Activated naive CD8-positive, alpha-beta T cell treated with anti-CD3 and anti-CD28 coated beads, Interleukin-2, amount 10 ng/mL, durations not matched to agents 7 days and 5 days (primary cell): ENCODE measurements at places on chromosomes 13 and 19.

DNA sequence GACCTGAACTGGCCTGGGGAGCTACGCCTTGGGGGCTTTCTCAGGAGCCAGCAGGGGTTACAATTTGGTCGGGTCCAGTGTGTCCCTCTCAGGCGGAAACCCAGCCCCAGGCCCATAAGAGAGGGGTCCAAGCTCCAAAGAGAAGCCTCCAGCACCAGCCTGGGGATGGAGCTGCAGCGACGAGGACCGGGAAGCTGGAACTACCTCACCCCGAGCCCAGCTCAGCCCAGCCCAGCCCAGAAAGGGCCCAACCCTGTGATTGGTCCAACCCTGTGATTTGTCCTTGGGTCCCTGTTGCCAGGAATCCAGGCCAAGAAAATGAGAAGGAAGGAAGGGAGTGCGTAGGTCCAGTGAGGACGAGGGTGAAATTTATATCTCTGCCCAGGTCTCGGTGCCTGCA, 24.1 kb downstream of the CLEC4M start:
- no peak overlapping the region for H3K4me3 ChIP-seq
- peaks cover 3% of the 10 kb centered on the region for H3K4me1 ChIP-seq
- no peak overlapping the region for H3K27ac ChIP-seq
- DNase-seq: no peak

DNA sequence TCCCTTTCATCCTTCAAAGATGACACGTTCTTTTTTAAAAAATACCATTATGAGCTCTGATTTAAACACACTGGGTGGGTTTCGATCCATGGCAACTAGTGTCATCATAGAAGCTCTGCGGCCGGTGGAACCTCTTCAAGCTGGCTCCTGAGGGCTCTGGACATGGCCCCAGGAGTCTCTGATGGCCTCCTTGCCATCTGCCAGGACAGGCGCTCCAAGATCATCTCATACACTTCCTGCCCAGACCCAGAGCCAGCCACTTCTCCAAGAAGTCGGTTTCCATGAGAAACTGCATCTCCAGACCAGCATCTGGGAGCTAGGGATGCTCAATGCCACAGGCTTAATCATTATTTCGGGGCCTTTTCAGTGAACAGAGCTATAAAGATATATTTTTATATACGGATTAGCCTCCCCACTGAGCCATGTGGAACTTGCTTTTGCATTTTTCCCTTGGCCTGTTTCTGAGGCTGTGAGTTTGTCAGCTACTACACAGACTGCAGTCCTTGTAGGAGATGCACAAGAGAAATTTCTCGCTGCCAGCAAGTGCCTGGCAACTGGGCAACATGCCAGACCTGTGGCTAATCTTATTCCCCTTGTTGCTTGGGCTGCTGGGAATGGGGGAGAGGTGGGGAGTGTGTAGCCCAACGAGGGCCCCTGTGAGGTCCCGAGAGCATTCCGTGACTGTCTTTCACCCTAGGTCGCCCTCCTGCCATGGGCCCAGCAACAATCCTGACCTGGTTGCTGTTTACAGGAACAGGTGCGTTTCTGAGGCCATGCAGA, 15.9 kb downstream of the SUGP1 start:
- no peak for DNase-seq
- no peak overlapping the region for H3K27ac ChIP-seq
- H3K4me3 ChIP-seq: no peak overlapping the region
- H3K4me1 ChIP-seq: no peaks in the 10 kb centered on the region
- no peaks in the 10 kb centered on the region for H3K27me3 ChIP-seq

GRCh38 chr19:23867895-23868294, 46.8 kb upstream of the ZNF726 start:
- H3K4me1 ChIP-seq: no peaks in the 10 kb centered on the region
- H3K27ac ChIP-seq: no peak overlapping the region
- DNase-seq: no peak
- no peak overlapping the region for H3K4me3 ChIP-seq
- no peaks in the 10 kb centered on the region for H3K36me3 ChIP-seq
- no peaks in the 10 kb centered on the region for H3K27me3 ChIP-seq

- no peaks in the 10 kb centered on the region for H3K4me1 ChIP-seq
- H3K27ac ChIP-seq: no peak overlapping the region
- H3K4me3 ChIP-seq: no peak overlapping the region
- no peaks in the 10 kb centered on the region for H3K36me3 ChIP-seq
Measured at GRCh38 chr13:96403241-96403640, 313.3 kb downstream of the HS6ST3 start.

DNA sequence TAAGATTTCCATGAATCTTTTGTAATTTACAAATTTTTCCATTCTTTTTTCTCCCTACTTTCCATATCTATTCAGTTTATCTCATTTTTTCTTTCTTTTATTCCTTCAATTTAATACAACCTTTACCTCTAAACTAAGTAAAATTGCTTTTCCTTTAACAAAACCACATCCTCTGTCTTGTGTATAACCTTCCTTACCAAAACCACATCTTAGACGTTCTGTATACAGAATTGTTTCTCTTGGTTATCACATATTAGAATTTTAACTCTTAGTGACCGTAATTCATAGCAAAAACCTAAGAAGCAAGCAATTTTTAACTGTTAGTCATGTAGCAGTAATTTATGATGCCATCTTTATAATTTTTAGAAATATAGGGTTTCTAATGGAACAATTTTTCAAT, 15.0 kb downstream of the PPP5C start:
- H3K27ac ChIP-seq: peak overlapping the region; percentile 27
- H3K4me1 ChIP-seq: peaks cover 17% of the 10 kb centered on the region
- H3K27me3 ChIP-seq: no peaks in the 10 kb centered on the region
- H3K36me3 ChIP-seq: peaks cover 18% of the 10 kb centered on the region

DNA sequence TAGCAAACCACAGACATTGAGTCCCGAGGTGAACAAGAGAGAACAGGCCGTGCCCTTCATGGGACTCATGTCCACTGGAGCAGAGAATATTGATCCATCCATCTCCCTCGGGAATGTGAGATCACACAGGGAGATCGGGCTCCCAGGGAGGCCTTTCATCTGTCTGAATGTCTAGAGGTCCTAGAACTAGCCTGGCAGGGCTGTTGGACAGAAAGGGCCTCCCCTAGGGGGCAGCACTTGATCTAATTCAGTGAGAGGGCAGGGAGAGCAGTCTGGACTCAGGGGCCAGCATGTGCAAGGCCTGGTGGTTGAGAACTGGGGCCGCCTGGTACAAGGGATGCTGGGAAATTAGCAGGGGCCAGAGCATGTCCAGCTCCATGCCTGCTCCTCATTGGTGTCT, 4.3 kb downstream of the RUVBL2 start:
- no peak overlapping the region for H3K4me3 ChIP-seq
- peaks cover 2% of the 10 kb centered on the region for H3K36me3 ChIP-seq
- peak; percentile 64 for DNase-seq
- peaks cover 24% of the 10 kb centered on the region for H3K4me1 ChIP-seq

GRCh38 chr13:30895773-30896172, 10.3 kb upstream of the MEDAG start:
- H3K4me1 ChIP-seq: peaks cover 9% of the 10 kb centered on the region
- H3K4me3 ChIP-seq: no peak overlapping the region
- no peak for DNase-seq
- peaks cover 32% of the 10 kb centered on the region for H3K27me3 ChIP-seq

DNA sequence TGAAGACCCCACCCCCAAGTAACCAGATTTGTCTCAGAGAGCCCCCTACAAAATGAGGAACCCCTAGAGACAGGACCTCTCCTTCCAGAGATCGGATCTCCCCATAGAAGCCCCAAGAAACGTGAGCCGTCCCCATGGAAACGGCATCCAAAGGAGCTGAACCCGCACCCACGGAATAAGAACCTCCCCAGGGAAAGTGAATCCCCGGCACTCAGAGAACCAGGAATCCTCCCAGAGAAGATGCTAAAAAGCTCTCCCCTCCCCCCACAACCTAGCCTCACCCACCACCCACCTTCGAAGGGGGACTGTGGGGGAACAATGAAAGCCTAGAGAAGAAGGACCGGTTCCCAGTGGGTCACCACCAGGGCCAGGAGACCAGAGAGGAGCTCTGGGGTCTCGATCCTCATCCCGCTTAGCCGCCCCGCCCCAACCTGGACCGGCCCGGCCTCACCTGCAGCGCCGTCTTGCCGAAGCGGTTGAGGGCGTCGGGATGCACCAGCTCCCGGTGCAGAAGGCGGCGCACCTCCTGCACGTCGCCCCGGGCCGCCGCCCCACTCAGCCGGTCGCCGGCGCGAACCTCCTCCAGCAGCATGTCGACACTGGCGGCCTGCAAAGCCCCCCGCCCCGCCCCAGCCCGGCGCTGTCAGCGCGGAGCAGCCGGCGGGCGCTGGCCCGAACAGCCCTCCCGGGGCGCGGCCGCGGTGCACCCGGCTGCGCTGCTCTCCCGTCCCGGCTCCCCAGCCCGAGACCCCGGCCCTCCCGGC, 535 bp downstream of the CDKN2D start:
- no peak for DNase-seq
- H3K27me3 ChIP-seq: no peaks in the 10 kb centered on the region

DNA sequence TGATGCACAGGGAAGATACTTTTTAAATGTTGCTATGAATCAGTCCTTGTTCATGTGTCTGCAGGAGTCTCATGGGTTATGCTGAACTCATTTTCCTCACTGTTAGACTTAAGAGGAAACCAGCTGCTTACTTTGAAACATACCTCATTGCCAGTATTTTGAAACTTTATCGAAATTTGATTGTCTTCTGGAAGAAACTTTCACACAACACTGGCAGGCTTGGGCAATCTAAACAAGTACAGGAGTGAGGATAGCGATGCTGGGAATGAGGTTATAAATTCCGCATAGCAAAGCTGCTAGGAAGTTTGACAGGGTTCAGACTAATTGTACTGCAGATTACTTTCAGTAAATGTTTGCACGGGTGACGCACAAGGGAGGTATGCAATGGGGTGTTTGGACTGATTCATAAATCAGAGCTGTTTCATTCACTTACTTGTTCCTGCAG, 245.7 kb downstream of the DNAJC15 start:
- H3K27me3 ChIP-seq: peaks cover 11% of the 10 kb centered on the region
- no peaks in the 10 kb centered on the region for H3K4me1 ChIP-seq
- no peak for DNase-seq
- no peaks in the 10 kb centered on the region for H3K36me3 ChIP-seq
- no peak overlapping the region for H3K27ac ChIP-seq

DNA sequence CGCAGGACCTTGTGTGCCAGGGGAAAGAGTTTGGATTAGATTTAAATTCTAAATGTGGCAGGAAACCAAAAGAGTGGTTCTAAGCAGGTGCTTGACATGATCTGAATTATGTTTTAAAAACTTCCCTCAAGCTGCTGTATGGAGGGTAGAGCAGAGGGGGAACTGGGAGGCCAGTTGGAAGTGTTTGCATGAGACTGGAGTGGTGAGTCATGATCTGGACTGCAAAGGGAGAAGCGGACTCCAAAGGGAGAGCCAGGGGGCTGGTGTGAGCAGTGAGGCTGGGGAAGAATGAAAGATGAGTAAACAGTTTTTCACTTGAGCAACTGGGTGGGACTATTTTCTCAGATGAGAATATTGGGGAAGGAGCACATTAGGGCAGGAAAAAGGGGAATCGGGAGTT, 206.1 kb downstream of the DNAJC15 start:
- peaks cover 14% of the 10 kb centered on the region for H3K27me3 ChIP-seq
- no peaks in the 10 kb centered on the region for H3K4me1 ChIP-seq
- H3K4me3 ChIP-seq: no peak overlapping the region
- no peak overlapping the region for H3K27ac ChIP-seq
- DNase-seq: no peak

DNA sequence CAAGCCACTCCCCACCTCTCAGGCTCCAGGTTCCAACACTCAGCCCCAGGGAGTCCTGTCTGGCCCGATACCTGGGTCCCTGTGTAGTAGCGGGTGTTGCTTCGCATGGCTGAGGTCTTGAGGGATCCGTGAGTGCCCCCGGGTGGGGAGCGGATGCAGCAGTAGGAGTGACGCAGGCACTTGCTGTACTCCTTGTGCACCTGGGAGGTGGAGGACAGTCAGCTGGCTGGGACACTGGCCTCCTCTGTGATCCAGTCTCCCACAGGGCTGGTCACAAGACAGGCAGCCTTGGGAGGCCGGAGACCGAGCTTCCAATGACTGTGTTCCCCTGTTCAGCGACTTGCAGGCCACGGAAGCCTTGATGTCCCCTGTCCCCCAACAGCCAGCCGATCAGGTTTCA, 16.3 kb upstream of the ASF1B start:
- DNase-seq: no peak
- no peaks in the 10 kb centered on the region for H3K27me3 ChIP-seq
- peak overlapping the region; percentile 17 for H3K27ac ChIP-seq
- no peak overlapping the region for H3K4me3 ChIP-seq
- H3K36me3 ChIP-seq: peaks cover 1% of the 10 kb centered on the region
- peaks cover 16% of the 10 kb centered on the region for H3K4me1 ChIP-seq

DNA sequence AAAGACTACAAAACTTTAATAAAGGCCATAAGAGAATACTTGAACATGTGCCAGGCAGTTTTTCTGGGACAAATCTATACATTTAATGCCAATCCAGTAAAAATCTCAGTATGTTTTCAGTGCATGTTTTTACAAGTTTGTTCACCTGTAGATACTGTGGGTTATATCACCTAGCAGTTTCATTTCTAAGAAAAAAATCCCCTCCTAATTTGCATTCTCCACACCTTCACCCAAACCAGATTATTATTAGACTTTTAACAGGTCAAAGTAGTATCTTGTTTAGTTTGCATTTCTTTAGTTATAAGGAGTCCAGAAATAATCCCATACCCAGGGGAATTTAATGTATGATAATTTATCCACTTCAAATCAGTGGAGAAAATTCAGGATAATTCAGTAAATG, 17.0 kb upstream of the LPAR6 start:
- H3K27ac ChIP-seq: no peak overlapping the region
- peaks cover 29% of the 10 kb centered on the region for H3K36me3 ChIP-seq
- H3K4me3 ChIP-seq: no peak overlapping the region
- H3K4me1 ChIP-seq: peaks cover 23% of the 10 kb centered on the region

DNA sequence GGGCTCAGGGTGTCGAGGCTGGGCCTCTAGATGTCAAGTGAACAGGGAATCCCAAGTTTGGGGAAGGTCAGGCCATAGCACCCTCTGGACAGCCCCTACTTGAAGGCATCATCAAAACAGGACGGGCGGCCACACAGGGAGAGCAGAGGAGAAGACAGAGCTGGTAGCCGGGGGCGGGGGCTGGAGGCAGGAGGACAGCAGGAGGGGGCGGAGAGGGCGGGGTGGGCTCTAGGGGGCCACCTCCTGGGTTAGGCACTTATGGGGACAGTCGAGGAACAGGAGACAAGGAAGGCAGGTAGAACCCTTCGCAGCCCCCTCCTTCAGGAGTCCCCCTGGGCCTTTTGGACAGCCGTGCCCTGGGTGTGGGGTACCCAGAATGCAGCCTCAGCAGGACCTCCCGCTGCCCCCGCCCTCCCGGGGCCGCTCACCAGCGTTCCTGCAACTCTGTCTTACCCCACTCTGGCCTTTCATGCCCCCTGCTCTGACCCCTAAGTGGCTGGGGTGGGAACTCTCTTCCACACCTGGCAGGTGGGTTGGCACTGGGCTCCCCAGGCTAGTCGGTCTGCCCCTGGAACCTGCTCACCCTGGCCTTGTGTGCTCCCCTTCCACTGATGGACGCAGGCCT, 5.8 kb downstream of the SSBP4 start:
- DNase-seq: peak; percentile 33
- H3K36me3 ChIP-seq: peaks cover 14% of the 10 kb centered on the region
- peak overlapping the region; percentile 38 for H3K27ac ChIP-seq
- H3K27me3 ChIP-seq: no peaks in the 10 kb centered on the region
